Activated T-cell treated with anti-CD3 and anti-CD28 coated beads, Interleukin-2, amount 50 U/mL, for 1 hour (primary cell): ENCODE measurements at places on chromosomes 2 and 18.

GRCh38 chr2:208783184-208783583 is 376.6 kb downstream of the PTH2R start:
- no peak for DNase-seq

DNA sequence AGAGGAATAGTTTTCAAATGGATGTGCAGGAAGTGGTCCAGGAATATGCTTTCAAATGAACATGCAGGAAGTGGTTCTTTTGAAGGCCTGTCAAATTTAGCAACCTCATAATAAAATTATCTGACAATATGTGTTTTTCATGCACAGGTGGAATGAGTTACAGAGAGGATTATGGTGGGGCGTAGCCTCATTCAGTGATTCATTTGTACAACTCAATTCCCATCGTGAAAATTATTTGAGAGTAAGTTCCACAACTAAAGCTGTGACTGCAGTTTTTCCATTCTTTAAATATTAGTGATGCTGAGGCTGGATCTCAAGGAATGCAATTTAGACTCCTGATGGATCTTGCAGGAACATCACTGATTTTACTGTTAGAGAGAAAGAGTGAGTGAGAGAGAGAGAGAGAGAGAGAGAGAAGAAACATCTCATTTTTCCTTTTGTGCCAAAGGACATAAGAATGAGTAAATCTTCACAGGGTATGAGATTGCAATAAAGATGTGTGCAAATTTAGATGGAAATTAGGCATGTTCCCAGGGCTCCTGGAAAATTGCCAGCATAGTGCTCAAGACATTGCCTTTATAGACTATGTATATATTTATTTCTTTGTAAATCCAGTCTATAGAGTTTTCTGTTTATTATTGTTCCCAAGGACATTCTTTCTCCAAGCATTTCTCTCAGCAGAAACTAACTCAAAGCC is 394.9 kb upstream of the ZEB2 start:
- DNase-seq, result no peak

- DNase-seq, result no peak
These were observed 12.2 kb downstream of the GPR17 start for GRCh38 chr2:127658146-127658545.

- DNase-seq, result no peak
These were observed 71.7 kb upstream of the WDR75 start for GRCh38 chr2:189369566-189369965.

DNA sequence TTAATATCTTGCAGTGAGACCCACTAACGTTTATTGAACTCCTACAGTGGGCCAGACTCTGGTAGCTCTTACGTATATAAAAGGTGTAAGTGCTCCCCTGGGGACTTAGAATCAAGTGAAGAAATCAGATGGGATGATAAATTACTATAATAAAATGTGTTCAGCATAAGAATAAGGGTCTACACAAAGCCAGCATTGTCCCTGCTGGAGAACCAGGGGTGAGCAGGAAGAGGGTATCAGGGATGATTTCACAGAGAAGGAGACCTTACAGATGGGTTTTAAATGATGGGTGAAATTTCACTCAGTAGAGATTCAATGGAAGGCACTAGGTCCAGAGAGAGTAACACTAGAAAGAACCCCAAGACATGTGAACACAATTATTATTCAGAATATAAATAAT is 20.7 kb downstream of the NRXN1 start:
- DNase-seq, result no peak

- no peak for DNase-seq
These were observed 2.0 kb downstream of the TMEM163 start for GRCh38 chr2:134716721-134717243.

- DNase-seq, result no peak
These were observed 214.4 kb upstream of the EPC2 start for GRCh38 chr2:148430101-148430500.

- DNase-seq, result no peak
These were observed 232.3 kb downstream of the RIT2 start for GRCh38 chr18:42883169-42883568.

GRCh38 chr2:75100011-75100800 is 99.1 kb downstream of the TACR1 start:
- DNase-seq, result no peak

GRCh38 chr2:221573430-221574230 is 1.5 kb upstream of the EPHA4 start:
- peak; percentile 86 for DNase-seq

- no peak for DNase-seq
These were observed 55.3 kb downstream of the DTNB start for GRCh38 chr2:25617948-25618646.

DNA sequence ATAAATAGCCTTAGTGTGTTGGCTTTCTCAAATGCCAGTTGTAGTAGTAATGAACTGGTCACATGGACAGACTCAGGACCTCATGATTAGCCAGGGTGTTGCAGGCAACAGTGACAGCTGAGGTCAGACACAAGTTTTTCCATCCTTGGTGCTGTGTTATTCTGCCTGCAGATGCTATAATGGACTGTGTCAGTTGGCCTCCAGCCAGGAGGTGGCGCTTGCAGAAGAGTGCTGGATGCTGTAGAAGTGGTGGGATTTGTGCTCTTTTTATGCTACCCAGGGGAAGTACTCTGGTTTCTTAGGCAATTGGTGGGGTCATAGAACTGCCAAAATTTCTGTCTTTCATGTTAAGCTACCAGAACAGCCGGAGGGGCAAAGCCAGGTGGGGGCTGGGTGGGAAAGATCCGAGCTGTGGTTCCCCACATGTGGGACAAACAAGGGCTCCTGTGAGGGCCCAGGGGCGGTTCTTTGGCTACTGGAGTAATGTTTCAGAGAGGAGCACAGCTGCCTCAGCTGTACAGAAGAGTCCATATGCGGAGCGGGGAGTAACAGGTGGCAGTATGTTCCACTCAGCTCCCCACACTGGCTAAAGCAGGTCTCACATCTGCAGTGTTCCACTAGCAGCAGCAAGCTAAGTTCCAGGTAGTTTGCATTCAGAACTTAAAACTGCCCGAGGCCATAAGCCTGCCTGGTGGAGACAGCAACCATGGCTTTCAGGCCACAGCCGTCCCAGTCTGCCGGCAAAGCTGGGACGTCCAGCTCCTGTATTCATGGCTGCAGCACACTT is 104.4 kb downstream of the GULP1 start:
- no peak for DNase-seq

GRCh38 chr2:160338901-160339685 is 139.0 kb upstream of the ITGB6 start:
- no peak for DNase-seq

DNA sequence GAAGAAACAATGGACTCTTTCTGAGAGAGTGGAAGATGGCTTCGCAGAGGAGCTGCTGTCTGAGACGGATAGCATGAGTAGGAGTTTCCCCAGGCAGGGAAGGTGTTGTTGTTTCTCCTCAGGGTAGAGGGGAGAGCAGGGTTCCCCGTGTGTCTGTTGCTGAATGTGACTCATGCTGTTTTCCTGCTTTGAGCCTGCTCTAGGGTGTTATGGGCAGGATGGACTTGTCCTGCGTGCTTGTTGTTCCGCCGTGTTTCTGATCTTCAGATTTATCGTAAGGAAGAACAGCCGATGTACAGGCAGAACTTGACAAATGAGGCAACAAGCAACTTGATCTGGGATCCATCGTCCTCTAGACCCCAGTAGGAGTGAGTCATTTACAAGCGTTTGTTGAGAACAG is 19.7 kb upstream of the MYCN start:
- DNase-seq, result no peak

DNA sequence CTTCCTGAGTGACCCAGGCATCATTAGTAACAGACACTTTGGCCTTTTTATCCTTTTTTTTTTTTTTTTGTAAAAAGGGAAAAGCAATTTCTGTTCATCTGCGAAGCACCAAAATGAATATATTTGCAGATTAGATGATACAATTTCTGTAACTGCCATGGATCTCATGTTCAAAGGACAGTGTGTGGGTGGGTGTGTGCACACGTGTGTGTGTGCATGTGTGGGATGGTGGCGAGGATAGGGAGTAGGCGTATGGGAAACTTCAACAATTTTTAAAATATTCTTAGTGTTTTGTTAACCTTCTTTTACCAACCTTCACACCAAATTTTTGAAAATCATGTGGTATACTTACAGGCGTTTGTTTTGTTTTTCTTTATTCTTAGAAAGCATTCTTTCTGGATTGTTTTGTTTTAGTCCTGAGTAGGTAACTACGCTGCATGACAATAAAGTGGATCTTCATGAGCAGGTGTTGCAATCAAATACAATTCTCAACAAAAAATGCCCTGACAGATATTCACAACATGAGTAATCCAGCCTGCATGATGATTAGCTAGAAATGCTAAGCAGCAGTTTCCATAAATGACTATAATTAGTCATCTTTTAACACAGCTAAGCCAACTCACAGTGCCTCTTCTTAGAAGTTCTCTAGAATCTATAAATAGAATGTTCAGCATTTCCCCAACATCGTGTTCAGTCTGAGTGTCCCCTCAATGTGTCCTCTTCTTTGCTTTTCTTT is 53.5 kb upstream of the RMDN2 start:
- DNase-seq, result no peak
